ENCODE measurements at places on chromosomes 5 and 9. TPM values are rescaled to one million over a fixed set of nuclear protein-coding genes. Genes with fewer than 3 reads are reported as not detected.
A peak's percentile ranks its signal among the peaks of the same experiment; 100 is the strongest.

DNA sequence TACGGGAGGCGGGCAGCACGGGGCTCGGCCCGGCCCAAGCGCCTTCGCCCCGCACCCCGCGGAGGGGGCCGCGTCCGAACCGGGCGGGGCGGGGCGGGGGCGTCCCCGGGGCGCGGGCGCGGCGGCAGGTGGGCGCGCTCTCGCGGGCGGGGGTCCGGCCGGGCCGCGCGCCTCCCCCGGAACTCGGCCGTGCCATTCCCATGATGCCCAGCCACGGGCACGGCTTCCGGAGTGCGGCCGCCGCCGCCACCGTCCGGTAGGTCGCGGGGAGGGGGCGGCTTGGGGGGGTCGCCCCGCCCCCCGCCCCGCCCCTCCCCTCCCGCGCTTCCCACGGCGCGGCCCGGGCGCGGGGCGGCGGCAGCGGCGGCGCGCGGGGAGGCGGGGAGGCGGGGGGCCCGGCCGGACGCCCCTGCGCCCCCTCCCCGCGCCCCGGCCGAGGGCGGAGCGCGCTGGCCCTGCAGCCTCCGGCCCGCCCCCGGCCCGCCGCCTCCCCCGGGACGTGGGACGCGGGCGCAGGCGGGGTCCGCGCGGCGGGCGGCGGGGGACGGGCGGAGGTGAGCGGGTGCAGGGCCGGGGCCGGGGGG lies at the start of gene PPP1R26:
Gene PPP1R26 (plus strand): TSS at position 314 of the 584 bp plus-strand sequence. CDS start 4,729 bp downstream, outside the sequence.
- no peaks in the 10 kb centered on the region for H3K36me3 ChIP-seq
- H3K4me3 ChIP-seq: peak within 1 kb of the TSS; percentile 90
- DNase-seq: no peak
- peaks cover 5% of the 10 kb centered on the region for H3K4me1 ChIP-seq

DNA sequence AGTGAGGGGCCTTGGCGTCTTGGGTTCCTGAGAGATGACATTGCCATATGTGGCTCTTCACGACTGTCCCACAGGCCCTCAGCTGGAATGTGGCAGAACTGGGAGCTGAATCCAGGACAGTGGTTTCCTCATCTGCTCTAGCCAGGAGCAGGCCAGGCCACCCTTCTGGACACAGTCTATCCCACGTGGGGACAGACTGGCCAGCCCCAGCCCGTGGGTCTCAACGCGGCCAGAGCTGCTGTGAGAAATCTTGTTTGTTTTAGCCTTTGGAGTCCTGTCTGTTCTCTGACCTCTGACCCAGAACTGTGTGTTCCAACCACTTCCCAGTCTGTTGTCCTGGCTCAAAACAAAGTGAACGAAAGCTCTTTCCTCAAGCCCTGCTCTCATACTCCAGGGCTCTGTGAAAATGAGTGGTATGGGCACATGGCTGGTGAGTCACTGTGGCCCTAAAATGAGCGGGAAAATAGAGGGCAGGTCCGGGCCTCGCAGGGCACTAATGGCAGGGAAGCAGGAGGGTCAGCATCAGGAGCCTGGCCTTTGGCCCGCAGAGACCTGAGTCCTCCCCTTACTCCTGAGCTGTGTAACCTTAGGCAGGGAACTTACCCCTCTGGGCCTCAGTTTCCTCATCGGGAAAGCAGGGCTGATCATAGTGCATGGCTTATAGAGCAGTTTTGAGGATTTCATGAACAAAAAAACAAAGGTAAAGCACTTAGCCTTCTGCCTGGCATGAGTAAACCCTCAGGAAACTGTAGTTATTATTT lies 34.8 kb upstream of the GLRX start:
- peaks cover 36% of the 10 kb centered on the region for H3K4me1 ChIP-seq
- no peak overlapping the region for H3K4me3 ChIP-seq
- peak overlapping the region; percentile 23 for H3K27ac ChIP-seq
- H3K36me3 ChIP-seq: no peaks in the 10 kb centered on the region

DNA sequence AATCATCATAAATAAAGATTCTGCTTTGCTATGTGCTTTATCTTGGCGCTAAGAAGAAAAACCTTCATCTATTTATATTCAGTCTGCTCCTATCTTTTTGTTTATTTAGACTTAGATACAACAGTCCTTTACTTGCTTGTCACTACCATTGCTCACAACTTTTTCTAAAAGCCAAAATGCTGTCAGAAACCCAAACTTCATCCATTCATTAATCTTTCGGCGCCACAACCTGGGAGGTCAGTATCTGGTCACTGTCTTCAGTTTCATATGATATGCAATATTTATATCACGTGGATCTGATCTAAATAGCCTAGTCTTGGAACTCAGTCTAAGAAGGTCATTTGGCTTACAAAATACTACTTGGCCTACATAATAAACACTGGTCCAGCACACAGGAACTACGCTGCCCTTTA lies 159.3 kb upstream of the TARS1 start:
- DNase-seq: no peak
- no peak overlapping the region for H3K27ac ChIP-seq
- H3K4me1 ChIP-seq: peaks cover 22% of the 10 kb centered on the region
- no peak overlapping the region for H3K4me3 ChIP-seq
- no peaks in the 10 kb centered on the region for H3K36me3 ChIP-seq
- H3K27me3 ChIP-seq: no peaks in the 10 kb centered on the region

GRCh38 chr9:127980706-127981558 lies at the start of gene EEIG1:
Gene EEIG1, minus strand, starts transcription at chr9:127980989. Its CDS starts 852 bp downstream, at chr9:127980137.
- peak within 1 kb of the TSS; percentile 93 for H3K27ac ChIP-seq
- H3K4me1 ChIP-seq: peaks cover 34% of the 10 kb centered on the region
- no peaks in the 10 kb centered on the region for H3K36me3 ChIP-seq
- H3K27me3 ChIP-seq: no peaks in the 10 kb centered on the region
- H3K4me3 ChIP-seq: peak within 1 kb of the TSS; percentile 98

- DNase-seq: peak; percentile 72
- H3K4me1 ChIP-seq: peaks cover 13% of the 10 kb centered on the region
- H3K36me3 ChIP-seq: peaks cover 3% of the 10 kb centered on the region
- no peaks in the 10 kb centered on the region for H3K27me3 ChIP-seq
Measured at GRCh38 chr5:151825445-151825844, 53.7 kb downstream of the G3BP1 start.

DNA sequence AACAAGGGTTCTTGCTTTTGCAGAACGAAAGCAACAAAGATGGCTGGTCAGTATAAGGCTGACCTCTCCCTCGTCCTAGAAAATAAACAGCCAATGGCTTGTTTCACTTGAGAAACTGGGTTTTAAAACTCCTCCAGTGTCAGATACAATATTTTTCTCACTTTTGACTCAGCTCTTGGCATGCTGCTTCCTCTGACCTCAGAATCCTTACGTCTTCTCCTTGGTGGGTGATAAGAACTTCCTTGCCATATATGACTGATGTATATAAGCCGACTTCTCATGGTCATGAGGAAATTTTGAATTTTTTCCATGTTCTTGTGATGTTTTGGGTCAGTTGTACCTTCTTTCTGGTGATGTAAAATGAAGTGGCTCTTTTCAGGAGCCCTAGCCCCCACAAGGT lies 3.8 kb downstream of the ZNF618 start:
- no peak overlapping the region for H3K27ac ChIP-seq
- peaks cover 48% of the 10 kb centered on the region for H3K4me1 ChIP-seq
- H3K36me3 ChIP-seq: peaks cover 14% of the 10 kb centered on the region

GRCh38 chr5:141910271-141910673 lies 13.4 kb upstream of the DELE1 start:
- H3K36me3 ChIP-seq: no peaks in the 10 kb centered on the region
- H3K27me3 ChIP-seq: peaks cover 42% of the 10 kb centered on the region
- peaks cover 10% of the 10 kb centered on the region for H3K4me1 ChIP-seq
- no peak overlapping the region for H3K27ac ChIP-seq
- no peak overlapping the region for H3K4me3 ChIP-seq

DNA sequence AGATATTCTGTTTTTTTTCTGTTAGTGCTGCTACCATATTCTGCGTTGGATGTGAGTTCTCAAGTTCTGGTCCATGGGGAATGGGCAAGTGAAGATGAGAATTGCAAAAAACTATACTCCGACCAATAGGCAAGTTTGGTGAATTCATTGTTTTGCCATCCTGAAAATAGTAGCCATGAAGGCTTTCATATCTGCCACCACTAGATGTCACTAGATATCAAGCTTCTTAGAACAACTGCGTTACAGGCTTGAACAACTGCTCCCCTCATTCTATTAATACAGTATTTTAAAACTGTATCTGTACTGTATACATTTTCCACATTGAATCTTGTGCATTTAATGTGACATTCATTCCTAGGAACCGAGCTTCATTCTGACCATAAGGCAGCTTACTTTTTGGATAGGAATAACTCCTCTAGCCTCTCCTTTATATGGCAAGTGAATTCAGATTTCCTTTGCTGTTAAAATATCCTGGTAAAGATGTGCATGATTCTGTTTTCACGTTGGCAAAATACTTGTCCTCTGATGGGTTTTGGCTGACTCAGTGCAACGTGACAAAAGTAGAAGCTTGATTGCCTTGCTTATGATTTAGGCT lies 163.6 kb downstream of the SREK1 start:
- H3K27ac ChIP-seq: no peak overlapping the region
- peaks cover 32% of the 10 kb centered on the region for H3K27me3 ChIP-seq

- H3K27me3 ChIP-seq: peaks cover 5% of the 10 kb centered on the region
- H3K4me1 ChIP-seq: peaks cover 50% of the 10 kb centered on the region
- H3K27ac ChIP-seq: peak overlapping the region; percentile 50
- DNase-seq: no peak
Measured at GRCh38 chr5:61304590-61305381, 27.3 kb upstream of the ZSWIM6 start.

DNA sequence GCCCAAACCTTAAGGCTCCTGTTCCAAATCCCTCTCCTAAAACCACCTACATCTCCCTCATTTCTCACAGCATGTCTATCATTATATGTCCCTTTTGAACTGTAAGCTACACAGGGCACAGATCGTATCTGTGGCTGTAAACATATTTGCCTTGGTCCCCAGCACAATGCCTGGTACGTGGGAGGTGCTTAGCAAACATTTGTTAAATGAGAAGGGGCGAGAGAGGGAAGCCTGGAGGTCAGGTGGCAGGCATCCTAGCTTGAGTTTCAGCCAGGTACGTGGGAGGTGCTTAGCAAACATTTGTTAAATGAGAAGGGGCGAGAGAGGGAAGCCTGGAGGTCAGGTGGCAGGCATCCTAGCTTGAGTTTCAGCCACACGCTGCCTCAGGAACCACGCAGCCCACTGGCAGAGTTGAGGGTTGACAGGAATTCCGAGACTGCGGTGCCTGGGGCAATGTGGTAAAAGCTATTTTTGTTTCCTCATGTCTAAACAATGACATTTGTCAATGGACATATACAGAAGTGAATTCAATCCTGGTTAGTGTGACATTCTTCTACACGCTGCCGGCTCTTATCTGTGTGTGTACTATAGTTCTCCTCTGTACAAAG lies 113.6 kb downstream of the EFNA5 start:
- peaks cover 43% of the 10 kb centered on the region for H3K4me1 ChIP-seq
- peak overlapping the region; percentile 27 for H3K27ac ChIP-seq
- peaks cover 5% of the 10 kb centered on the region for H3K27me3 ChIP-seq
- H3K36me3 ChIP-seq: no peaks in the 10 kb centered on the region
- peak overlapping the region; percentile 8 for H3K4me3 ChIP-seq
- DNase-seq: no peak

DNA sequence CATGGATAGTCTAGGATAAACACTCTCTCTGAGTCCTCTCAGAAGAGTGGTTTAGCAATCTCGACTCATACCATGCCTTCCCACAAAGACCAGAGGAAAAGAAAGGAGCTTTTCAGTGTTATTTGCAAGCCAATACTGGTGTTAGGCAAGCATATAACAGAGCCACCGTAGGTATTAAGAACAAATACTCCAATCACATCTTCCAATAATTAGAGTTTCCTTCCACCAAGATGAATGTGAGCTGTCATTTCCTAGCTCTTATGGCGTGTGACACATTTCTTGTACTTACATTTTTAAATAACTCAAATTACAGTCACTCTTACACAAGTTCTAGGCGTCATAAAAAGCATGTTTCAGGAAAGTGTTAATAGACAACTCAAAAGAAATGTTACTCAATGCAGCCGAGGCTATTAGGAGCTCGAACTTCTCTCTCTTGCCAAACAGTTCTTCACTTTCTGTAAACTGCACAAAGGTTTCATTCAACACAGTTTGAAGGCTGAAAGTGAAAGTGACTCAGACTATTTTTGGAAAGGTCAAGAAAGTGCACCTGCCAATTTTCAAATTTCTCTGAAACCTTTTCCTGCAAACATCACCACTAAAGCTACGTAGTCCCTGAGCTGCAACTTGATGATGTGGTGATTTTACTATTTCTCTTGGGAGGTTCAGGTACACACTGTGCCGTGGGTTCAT lies 153.8 kb downstream of the AUH start:
- no peaks in the 10 kb centered on the region for H3K27me3 ChIP-seq
- peaks cover 11% of the 10 kb centered on the region for H3K36me3 ChIP-seq
- H3K27ac ChIP-seq: peak overlapping the region; percentile 28

GRCh38 chr5:124980163-124980941 lies 233.9 kb upstream of the ZNF608 start:
- peak overlapping the region; percentile 46 for H3K4me3 ChIP-seq
- peaks cover 7% of the 10 kb centered on the region for H3K27me3 ChIP-seq
- peak overlapping the region; percentile 70 for H3K27ac ChIP-seq
- DNase-seq: no peak

GRCh38 chr9:751137-752051 lies 90.1 kb upstream of the DMRT1 start:
- H3K27ac ChIP-seq: peak overlapping the region; percentile 91
- H3K4me1 ChIP-seq: peaks cover 17% of the 10 kb centered on the region
- peaks cover 9% of the 10 kb centered on the region for H3K36me3 ChIP-seq
- H3K4me3 ChIP-seq: peak overlapping the region; percentile 24
- no peak for DNase-seq
- H3K27me3 ChIP-seq: no peaks in the 10 kb centered on the region

- peaks cover 4% of the 10 kb centered on the region for H3K36me3 ChIP-seq
- H3K4me3 ChIP-seq: peak overlapping the region; percentile 37
- no peak overlapping the region for H3K27ac ChIP-seq
- no peak for DNase-seq
- peaks cover 11% of the 10 kb centered on the region for H3K27me3 ChIP-seq
Measured at GRCh38 chr9:78397045-78397444, 100.1 kb downstream of the PSAT1 start.

GRCh38 chr5:95895771-95896170 lies 65.9 kb downstream of the ELL2 start:
- no peak overlapping the region for H3K4me3 ChIP-seq
- peaks cover 5% of the 10 kb centered on the region for H3K4me1 ChIP-seq
- peaks cover 14% of the 10 kb centered on the region for H3K36me3 ChIP-seq
- no peak for DNase-seq

DNA sequence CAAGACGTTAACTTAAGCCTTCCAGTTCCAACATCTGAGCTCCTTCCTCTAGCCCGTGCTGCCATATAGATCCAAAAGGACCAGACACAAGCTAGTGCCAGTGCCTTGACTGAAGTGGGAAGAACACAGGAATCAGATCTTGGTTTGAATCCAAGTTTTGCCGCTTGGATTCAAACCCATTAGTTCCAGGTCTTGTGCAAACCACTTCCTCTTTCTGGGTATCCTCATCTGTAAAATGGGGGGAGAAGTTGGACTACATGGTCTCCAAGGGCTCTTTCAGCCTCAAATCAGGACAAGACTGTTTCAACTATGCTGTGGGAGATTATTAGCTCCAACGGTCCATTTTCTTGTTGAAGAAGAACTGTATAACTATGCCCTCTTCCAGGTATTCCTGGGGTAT lies 32.6 kb downstream of the TTLL11 start:
- H3K4me3 ChIP-seq: no peak overlapping the region
- H3K27me3 ChIP-seq: no peaks in the 10 kb centered on the region
- no peaks in the 10 kb centered on the region for H3K4me1 ChIP-seq
- DNase-seq: no peak
- no peak overlapping the region for H3K27ac ChIP-seq

The LCP2 gene
- not detected for total RNA-seq

The QRFP gene
- not detected for total RNA-seq

The REXO4 gene
- 28.9 TPM for total RNA-seq

The SLC4A9 gene
- total RNA-seq: not detected

The NTNG2 gene
- total RNA-seq: 2.6 TPM

Measured in type B pancreatic cell (in vitro differentiated cells).